Thymus (tissue), 14 donors: ENCODE measurements at places on chromosomes 11 and 22. TPM values are rescaled to one million over a fixed set of nuclear protein-coding genes. Genes with fewer than 3 reads are reported as not detected.

LIF gene
- polyA plus RNA-seq, result 0.21 TPM

TP53AIP1 gene
- polyA plus RNA-seq, result 1.6 TPM

SLC6A5 gene
- 0.05 TPM for polyA plus RNA-seq

NLRP6 gene
- 2.2 TPM for polyA plus RNA-seq

CELSR1 gene
- polyA plus RNA-seq, result 9.4 TPM

BET1L gene
- polyA plus RNA-seq, result 27.7 TPM

PDE2A gene
- 16.9 TPM for polyA plus RNA-seq

KRTAP5-2 gene
- 0.11 TPM for polyA plus RNA-seq

CCDC188 gene
- polyA plus RNA-seq, result 0.84 TPM

ELF5 gene
- polyA plus RNA-seq, result 4.5 TPM

DBX1 gene
- polyA plus RNA-seq, result not detected

OR8D4 gene
- 0.02 TPM for polyA plus RNA-seq

UVRAG gene
- 21.8 TPM for polyA plus RNA-seq

OR5P2 gene
- polyA plus RNA-seq, result not detected

OR51A7 gene
- polyA plus RNA-seq, result 0.05 TPM

HSPB2 gene
- 2.4 TPM for polyA plus RNA-seq

ASRGL1 gene
- 6.0 TPM for polyA plus RNA-seq

TESMIN gene
- 4.6 TPM for polyA plus RNA-seq

OR51F1 gene
- polyA plus RNA-seq, result not detected

KCNA4 gene
- 0.07 TPM for polyA plus RNA-seq

MOV10L1 gene
- polyA plus RNA-seq, result 0.32 TPM

NPAS4 gene
- polyA plus RNA-seq, result 0.05 TPM

RHOD gene
- polyA plus RNA-seq, result 11.3 TPM

TCN1 gene
- polyA plus RNA-seq, result 1.4 TPM

LRRN4CL gene
- 0.75 TPM for polyA plus RNA-seq

GRM5 gene
- polyA plus RNA-seq, result 0.05 TPM

OR51B2 gene
- 0.07 TPM for polyA plus RNA-seq

FOSL1 gene
- polyA plus RNA-seq, result 3.8 TPM
